ENCODE measurements at places on chromosomes 7 and 10.

GRCh38 chr7:13829231-13829630 lies 160.2 kb downstream of the ETV1 start:
- no peak for DNase-seq

GRCh38 chr7:136687693-136688322 lies 180.6 kb upstream of the CHRM2 start:
- DNase-seq = no peak

GRCh38 chr10:86099542-86100334 lies 266.9 kb downstream of the GRID1 start:
- peak; percentile 77 for DNase-seq

- no peak for DNase-seq
These were observed 30.5 kb downstream of the SHTN1 start for GRCh38 chr10:116974456-116975005.
